NCI-H2227 treated with DMSO at 0.1 percent for 48 hours (cell line): ENCODE measurements at places on chromosomes 16 and 17.

- no peak for DNase-seq
Observed at GRCh38 chr17:32297860-32298259, 32.2 kb downstream of the RHBDL3 start.

DNA sequence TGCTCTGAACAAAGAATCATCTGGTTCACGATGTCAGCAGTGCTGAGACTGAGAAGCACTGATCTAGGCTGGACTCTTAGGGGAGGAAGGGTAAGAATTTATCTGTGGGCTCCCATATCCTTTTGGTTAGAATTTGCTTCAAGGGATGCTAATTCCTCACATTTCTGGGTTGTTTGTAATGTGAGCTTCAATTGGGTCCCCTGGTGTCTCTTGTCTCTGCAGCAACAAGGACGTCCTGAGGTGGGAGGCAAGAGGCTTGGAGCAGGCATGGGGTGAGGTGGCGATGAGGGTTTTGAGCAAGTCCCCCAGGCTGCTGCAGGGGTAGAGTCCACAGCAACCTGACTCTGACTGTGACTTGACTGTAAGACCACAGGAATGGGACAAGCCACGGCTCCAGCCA is 213.8 kb upstream of the NLRP1 start:
- no peak for DNase-seq

GRCh38 chr17:49989518-49989880 is 5.5 kb downstream of the DLX3 start:
- DNase-seq = no peak

DNA sequence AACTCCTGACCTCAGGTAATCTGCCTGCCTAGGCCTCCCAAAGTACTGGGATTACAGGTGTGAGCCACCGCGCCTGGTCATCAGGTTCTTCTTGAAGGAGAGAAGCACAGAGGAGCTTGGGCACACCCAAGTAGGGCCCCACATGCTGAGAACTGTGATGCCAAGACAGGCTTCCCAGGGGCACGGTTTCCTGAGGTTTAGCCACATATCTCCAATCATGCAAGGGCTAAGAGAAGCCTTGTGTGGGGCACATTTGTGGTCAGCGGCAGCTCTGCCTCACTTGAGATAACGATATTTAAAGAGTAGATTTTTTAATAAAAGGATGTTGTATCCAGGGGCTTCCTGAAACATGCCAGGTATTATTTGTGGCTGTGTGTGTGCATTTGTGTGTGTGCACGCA is 46.9 kb downstream of the CUEDC1 start:
- DNase-seq = no peak

GRCh38 chr16:25270577-25270976 is 12.9 kb upstream of the ZKSCAN2 start:
- DNase-seq = no peak

DNA sequence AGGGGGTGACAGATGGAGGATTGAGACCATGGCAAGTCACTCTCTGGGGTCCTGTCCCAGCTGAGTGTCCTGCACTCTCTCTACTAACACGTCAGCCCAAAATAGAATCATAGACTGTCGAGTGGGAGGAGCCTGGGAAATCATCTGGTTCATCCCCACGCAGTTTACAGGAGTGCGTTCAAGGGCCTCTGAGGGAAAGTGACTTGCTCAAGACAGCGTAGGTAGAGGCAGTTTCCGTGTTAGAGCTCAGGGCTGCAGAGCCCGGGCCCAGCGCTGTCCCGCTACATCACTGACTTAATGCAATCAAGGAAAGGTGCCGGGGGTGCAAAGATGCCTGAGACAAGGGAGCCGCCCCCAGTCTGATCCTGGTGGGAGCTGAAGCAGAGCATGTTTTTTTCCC is 10.3 kb downstream of the GSG1L2 start:
- no peak for DNase-seq

DNA sequence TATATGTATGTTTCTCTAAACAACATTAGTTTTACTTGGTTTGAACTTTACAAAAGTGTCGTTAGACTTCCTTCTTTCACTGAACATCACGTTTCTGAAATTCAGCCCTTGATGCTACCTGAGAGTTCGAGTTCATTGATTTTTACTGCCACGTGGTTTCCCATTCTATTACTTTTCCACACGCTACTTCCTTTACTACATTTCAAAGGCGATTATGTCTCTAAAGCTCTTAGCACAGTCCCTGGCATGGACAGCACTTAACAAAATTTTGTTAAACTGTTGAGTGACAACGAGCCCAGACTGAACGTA is 15.9 kb upstream of the ARHGAP17 start:
- DNase-seq = no peak

DNA sequence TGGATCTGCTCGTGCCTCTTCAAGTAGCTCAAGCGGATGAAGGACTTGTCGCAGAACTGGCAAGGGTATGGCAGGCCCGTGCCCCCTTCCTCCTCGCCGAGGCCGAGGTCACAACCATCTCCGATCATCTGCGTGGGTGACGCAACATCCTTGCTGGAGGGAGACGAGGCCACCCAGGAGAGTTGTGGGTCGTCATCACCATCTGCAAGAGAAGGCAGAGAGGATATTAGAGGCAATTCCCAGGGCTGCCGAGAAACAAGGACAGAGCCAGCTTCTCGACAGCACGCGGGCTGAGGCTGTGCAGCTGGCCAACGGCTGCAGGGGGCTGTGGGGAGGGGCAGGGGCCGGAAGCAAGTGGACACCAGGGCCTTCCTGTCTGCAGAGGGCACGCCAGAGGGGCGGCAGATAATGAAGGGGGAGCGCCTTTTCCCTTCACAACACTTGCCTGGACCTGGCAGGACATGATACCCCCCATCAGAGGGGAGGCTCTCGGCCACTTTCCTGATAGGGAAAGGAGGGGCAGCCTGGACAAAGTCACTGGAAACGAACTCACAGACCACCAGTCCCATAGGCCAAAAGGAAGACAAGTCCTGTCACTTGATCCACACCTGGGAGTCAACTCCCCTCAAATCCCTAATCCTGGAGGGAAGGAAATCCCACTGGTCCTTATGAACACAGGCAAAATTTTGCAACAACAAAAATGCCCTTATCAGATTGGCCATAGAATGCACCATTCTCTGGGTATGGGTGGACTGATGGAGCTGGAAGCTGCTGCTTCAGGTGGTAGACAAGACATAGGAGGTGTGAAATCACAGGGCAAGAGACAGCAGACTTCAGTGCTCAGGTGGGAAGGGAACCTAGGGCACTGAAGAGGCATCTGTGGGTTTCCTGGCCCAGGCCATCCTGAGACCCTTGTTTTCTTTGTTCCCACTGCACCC is 217.0 kb downstream of the ZNF423 start:
- no peak for DNase-seq

GRCh38 chr17:17792037-17792550 is 44.7 kb downstream of the SREBF1 start:
- DNase-seq = no peak

GRCh38 chr16:67252609-67253497 is 4.1 kb downstream of the SLC9A5 start:
- DNase-seq = no peak

- DNase-seq = no peak
Observed at GRCh38 chr17:45971698-45972141, 27.3 kb upstream of the STH start.

GRCh38 chr17:35734396-35734795 is 3.0 kb downstream of the RASL10B start:
- DNase-seq = no peak

DNA sequence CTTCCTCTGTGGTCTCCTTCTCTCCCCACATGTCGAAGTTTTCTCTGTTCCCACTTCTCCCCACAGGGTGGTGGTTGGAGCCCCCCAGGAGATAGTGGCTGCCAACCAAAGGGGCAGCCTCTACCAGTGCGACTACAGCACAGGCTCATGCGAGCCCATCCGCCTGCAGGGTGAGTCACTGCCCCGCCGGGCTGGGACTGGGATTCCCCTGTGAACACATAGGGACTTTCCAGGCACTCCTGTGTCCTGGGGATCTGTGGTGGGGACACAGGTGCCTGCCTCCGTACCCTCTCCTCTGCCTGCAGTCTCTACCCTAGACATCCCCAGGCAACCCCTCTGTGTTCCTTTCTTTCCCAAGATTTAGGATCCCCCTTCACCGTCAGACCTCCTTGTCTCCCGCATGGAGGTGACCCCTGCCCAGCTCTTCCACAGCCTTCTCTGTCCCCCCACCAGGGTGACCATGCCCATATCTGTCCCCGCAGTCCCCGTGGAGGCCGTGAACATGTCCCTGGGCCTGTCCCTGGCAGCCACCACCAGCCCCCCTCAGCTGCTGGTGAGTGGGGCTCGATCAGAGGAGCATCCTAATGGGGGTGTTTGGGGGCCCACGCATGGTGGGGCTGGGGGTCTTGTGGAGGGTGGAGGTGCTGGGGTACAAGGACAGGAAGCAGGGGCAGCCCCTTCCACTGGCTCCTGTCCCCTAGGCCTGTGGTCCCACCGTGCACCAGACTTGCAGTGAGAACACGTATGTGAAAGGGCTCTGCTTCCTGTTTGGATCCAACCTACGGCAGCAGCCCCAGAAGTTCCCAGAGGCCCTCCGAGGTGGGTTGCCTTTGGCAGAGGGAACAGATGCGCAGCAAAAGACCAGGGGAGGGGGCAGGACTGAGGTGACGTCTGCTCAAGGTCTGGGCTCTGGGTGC is 5.8 kb downstream of the ITGAM start:
- DNase-seq = no peak

DNA sequence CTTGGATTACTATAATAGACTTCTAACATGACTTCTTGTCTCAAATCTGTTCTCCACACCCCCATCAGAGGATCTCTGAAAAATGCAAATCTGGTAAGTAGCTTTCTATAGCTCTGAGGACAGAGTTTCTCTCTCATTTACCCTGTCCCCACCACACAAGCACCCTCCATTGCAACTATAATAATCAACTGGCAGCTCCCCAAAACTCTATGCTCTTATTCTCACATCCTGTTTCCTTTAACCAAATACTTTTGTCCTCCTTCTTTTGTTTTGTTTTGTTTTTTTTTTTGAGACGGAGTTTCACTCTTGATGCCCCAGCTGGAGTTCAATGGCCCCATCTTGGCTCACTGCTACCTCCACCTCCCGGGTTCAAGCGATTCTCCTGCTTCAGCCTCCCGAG is 73.4 kb downstream of the HELZ start:
- no peak for DNase-seq

- DNase-seq = peak; percentile 93
Observed at GRCh38 chr16:72093448-72094265, at the start of the genes DHX38 and TXNL4B. DHX38 (plus strand) TSS chr16:72093847; CDS start chr16:72096158, 2,311 bp downstream. TXNL4B (minus strand) TSS chr16:72093620; CDS start chr16:72090749, 2,871 bp downstream.

DNA sequence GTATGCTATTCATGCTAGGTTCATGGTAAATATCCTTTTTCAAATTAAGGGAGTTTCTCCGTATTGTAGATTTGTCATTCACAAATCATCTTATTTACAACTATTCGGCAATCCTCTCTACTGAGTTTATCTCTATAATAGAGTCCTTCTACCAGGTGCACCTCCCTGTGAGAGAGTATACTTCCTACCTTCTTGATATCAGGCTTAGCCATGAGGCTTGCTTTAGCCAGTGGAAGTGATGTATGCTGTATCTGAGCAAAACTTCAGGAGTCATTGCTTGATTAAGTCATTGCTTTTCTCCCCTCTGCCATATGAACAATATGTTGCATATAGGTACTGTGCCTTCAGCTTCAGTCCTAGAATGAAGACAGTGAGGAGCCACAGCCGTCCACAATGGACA is 20.5 kb downstream of the NSRP1 start:
- no peak for DNase-seq

GRCh38 chr17:73349138-73349537 is 37.3 kb upstream of the CDC42EP4 start:
- DNase-seq = no peak

- DNase-seq = no peak
Observed at GRCh38 chr16:27108826-27109665, 42.3 kb downstream of the C16orf82 start.
